ENCODE measurements at places on chromosomes 16 and 17.

DNA sequence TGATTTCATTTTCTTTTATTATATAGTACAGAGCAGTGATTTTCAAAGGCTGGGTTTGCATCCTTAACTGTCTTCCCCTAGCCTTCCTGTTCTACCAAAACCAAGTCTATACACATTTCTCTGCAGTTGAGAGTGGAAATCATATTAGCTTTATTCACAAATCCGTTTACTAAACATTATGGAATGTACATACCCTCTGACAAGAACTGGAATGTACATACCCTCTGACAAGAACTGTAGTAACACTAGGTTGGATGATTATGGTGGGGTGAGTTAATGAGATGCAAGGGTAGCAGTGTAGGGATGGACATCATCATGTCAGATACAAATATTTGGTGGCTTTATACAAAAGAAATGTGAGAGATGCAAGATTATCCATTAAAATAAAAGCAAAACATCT lies 154.8 kb downstream of the CYB561 start:
- DNase-seq = no peak

DNA sequence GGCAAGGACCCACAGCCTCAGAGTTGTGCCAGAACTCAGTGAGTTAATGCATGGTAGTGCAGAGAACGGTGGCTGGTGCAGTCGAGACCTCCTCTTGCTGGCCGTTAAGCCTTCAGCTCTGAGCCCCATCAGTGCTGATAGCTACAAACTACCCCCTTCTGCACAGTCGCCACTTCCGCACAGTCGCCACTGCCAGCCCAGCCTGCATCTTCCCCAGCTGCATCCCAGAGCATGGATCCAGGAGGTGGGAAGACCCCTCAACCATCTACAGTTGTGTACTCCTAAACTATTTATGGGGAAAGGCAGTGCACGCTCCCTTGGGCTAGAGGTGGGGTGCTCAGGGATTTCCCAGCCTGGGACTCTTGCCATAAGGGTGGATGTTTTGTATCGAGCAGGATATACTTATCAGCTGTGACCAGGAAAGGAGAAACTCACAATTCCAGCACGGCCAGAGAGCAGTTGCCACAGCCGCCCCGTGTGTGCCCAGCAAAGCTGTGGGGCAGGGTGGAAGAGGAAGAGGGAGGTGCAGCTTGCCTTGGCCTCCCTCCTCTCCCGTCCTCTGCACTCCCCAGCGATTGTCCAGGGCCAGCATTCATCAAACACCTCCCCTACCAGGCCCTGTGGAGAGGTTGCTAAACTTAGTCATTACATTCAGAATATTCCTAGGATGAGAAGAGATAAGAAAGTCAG lies 49.5 kb upstream of the CMIP start:
- no peak for DNase-seq

DNA sequence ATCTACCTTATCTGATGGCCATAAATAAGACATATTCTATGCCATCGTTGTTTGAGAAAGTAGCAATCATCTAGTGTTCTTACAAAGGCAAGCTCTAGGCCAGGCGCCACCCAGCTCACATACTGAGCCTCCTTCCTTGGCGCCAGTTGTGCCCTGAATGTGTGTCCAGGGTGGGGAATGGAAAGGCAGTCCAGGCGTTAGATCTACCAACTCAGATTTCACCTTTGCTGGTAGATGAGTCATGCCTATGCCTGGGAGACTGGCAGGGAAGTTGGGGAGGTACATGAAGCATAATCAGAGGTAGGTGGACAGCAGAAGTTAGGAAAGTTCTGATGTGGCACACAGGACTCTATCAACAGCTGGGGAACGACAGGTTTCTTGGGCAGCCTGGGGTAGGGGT lies 23.6 kb downstream of the SDR42E1 start:
- DNase-seq = no peak

GRCh38 chr17:41490000-41490990 lies 585 bp upstream of the KRT36 start:
- no peak for DNase-seq

DNA sequence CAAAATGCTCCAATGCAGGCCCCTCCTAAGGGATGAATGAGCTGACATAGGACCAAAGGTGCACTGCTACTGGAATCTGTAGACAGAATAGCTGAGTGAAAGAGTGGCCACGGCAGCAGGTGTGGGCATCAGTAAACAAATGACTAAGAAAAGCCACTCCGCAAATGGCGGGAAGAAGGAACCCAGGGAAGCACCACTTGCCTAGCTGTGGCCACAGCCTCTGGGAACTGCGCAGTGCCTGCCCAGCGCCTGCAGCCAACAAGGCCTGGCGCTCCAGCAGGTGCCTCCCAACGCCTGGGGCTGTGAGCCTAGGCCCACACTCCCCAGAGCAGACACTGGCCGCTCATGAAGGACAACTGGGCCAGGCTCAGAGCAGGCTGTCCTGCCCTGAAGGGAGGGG lies 11.8 kb downstream of the PEMT start:
- no peak for DNase-seq

DNA sequence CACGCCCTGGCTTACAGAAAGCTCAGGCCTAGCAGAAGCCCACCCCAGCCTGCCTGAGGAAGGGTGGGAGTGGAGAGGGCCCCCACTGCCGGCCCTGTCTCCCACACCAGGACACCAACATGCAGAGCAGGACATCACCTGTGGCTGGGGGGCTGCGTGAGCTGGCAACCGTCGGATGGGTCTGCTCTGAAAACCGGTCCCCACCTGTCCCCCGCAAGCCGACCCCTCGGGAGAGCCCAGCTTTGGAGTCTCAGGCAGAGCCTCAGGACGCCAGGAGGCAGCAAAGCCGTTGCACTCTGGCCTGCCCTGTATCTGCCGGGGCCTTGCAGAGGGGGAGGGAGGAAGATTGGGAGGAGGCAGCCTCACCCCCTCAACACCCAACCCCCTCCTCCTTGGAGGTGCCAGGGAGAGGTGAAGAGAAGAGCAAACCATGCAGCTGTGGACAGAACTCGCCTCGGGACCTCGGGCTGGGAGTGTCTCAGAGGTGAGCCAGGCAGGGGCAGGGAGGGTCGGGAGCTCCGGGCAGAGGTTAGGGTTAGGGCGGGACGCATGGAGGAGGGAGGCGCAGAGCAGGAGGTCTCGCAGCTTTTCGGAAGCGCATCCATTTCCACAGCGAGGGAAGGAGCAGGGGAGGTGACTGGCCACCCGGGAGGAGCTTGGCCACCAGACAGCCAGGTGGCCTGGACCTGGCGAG lies 30.4 kb upstream of the ZC3H18 start:
- no peak for DNase-seq

DNA sequence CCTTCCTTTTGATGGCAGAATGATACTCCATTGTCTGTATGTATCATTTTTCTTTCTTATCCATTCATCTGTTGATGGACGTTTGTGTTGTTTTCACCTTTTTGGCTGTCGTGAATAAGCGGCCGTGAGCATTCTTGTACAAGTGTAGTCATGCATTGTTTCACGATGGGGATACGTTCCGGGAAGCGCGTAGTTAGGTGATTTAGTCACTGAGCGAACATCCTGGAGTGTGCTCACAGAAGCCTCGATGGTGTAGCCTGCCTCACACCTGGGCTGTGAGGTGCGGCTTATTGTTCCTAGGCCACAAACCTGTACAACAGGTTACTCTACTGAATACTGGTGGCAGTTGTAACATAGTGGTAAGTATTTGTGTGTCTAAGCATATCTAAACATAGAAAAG lies 136.5 kb downstream of the CMIP start:
- DNase-seq = no peak

DNA sequence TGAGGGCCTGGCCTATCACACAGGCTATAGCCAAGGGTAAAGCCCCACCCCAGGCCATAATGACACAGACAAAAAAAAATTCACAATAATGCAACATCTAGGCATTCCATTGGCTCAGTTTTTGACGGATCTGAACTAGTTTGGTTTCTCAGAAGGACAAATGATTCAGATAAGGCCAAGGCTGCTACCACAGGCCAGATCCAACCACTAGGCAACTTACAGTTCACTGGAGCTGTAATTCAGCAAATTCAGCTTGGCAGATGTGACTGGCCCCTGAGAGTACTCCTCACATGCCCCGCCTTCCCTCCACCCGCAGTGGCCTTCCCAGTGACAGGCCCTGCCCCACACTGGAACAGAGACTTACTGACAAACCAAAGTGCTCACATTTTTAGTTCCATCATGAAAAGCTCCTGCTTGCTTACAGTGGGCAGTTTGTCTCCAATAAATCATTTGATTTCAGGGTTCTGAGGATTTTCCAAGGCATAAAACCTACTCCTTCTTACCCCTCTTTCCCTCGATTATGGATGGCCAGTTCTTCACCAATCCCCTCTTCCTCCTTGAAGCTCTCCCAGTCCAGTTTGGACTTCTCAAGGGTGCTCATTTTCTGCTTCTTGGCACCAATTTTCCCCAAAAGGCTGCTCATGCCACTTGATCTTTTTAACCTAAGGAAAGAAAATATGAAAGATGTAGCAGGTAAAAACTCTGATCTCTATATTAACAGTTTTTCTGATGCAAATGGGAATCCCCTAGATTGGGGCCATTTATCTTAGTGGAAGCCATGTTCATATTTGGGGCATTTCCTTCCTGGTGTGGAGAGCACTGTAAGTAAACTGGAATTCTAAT lies 53.3 kb upstream of the BCAR1 start:
- DNase-seq = peak; percentile 39

DNA sequence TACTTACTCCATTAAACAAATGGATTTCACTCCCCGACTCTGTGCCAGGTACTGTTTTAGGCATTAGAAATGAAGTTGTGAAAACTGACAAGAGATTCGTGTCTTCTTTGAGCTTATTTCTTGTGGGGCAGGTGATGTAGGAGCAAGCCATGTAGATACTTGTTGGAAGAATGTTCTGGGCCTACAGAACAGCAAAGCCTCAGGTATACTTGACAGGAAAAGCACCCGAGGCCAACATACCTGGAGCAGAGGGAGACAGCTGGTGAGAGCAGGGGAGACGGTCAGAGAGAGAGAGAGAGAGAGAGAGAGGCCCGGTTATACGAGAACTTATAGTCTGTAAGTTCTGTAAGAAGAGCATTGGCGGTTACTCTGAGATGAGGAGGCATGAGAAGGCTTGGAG lies 110.8 kb downstream of the FTO start:
- no peak for DNase-seq

DNA sequence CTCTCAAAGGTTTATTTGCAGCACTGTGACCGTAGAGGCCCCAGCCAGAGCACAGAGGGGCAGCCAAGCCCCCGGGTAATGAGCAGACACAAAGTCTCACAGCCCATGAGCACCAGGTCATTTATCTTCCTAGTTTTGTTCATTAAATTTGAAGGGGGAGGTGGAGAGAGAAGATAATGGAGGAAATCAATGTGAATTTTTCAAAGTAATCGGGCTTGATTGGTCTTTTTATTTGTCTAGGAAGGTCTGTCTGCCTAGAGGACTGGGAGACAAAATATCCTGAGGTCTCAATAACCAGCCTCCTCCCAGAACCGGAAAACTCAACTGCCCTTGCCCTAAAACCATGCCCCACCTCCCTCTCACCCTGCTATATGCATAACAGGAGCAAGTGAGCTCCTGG lies 189.0 kb downstream of the SLC39A11 start:
- DNase-seq = no peak

GRCh38 chr16:88692861-88693260 lies 6.6 kb upstream of the SNAI3 start:
- DNase-seq = no peak

GRCh38 chr16:75035410-75035968 lies 36.7 kb downstream of the ZNRF1 start:
- no peak for DNase-seq

- no peak for DNase-seq
These were observed 22.6 kb downstream of the TBX2 start for GRCh38 chr17:61422116-61422799.

Measured in NCI-H524 (cell line).